ENCODE measurements at places on chromosomes 5 and 9. TPM values are rescaled to one million over a fixed set of nuclear protein-coding genes. Genes with fewer than 3 reads are reported as not detected.

DNA sequence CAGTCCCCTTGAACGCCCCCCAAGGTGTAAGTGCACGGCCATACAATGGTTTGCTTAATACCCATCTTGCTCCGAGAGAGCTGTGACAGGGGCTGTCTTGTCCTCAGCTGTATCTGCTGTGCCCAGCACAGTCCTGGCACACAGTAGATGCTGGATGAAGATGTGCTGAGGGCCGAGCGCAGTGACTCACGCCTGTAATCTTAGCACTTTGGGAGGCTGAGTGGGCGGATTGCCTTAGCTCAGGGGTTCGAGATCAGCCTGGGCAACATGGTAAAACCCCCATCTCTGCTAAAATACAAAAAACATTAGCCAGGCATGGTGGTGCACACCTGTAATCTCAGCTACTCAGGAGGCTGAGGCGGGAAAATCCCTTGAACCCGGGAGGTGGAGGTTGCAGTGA is 53.6 kb downstream of the C9orf50 start:
- no peak for DNase-seq

DNA sequence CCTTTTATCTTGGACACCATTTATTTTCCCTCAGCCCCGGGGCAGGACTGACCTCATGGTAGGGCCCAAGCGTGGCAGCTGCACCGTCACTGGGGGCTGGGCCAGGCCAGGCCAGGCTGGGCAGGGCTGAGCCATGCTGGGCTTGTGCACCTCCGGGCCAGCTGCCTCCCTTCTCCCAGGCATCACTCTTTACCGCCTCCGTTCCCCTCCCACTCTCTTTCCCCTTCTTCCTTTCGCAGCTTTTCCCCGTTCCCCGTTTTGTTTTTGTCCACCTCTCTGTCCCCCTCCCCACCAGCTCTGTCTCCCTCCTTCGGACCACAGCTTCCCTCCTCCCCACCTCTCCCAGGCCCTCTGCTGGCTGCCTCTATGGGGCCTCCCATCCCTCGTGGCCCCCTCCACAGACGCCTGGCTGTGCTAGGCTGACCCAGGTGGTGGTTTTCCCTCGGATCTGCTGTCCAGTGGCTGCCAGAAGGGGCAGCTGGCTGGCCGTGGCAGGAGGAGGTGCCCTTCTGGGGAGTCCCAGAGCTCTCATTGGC is 17.9 kb downstream of the FGF18 start:
- DNase-seq: no peak

IFNA5 gene
- total RNA-seq: not detected

GRCh38 chr9:100515578-100516494 is 42.9 kb downstream of the TMEFF1 start:
- no peak for DNase-seq

GRCh38 chr5:79417495-79417894 is 96.4 kb downstream of the HOMER1 start:
- no peak for DNase-seq

TLE4 gene
- total RNA-seq: 8.7 TPM

GRCh38 chr9:119369680-119370366 is 588 bp upstream of the BRINP1 start:
- DNase-seq: no peak

DNA sequence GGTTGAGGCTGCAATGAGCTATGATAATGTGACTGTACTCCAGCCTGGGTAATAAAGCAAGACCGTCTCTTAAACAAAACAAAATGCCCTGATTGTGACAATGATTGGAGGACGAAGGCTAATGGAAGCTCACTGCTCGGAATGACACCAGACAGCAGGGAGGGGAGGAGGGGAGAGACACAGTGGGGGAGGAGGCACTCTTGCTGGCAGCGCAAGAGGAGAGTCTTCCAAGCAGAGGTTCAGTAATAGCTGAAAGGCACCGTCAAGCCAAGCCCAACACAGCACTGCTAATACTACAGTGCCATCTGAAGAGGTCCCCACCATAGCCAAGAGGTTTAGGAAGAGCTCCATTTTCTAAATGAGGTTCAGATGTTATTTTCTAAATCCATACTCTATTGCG is 102.3 kb downstream of the GLDC start:
- no peak for DNase-seq

PCDHB2 gene
- total RNA-seq: 12.8 TPM

GFRA3 gene
- total RNA-seq: 1.5 TPM

DNA sequence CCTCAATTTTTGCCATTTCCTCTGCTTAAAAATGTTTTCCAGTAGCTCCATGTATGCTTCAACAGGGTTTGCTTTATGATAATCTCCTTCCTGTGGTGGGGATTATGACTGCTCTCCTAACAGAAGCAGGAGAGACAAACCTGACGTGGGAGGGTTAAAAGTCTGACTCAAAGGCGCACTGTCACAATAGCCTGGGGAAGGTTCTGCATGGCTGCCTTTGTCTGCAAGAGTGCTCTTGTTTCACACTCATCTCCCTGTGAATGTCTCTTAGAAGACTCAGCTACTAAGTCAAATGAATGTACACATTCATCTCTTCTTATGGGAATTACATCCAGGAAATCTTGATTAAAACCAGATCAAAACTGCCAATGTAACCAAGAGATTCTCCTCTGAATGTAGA is 90.9 kb upstream of the MTAP start:
- DNase-seq: no peak

DNA sequence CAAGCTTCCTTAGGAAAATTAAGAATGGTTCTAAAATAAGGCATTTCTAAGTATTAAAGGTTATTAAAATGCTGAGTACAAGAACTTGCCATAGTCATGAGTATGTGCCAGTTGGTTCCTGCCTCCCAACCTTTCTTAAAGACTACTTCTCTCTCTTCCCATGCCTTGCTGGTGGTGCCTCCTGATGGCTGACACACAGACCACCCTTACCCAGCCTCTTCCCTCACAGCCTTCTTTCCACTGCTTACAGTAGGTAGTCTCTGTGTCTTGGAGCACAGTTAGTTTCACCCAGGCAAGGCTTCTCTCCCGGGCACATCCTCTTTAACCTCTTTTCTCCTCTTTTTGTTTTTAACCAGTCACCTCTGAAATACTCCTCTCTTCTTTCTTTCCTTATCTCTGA is 20.6 kb upstream of the GPR150 start:
- DNase-seq: no peak

DNA sequence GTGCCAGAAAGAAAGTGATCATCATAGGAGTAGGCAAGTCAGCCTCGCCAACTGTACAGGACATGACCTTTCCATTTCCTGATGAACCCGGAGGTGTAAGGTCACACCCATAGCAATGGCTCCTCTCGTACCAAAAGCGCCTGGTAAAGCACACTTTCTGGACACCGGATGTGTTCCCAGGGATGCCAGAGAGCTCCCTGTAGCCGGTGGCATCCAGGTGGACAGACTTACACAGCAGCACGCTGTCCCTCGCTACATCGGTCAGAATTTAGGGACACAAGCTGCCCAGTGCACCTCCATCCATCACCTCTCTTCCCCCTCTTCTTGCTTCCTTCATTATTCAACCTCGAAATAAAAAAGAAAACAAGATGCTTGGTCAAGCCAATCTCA is 105.4 kb downstream of the SYK start:
- no peak for DNase-seq

DNA sequence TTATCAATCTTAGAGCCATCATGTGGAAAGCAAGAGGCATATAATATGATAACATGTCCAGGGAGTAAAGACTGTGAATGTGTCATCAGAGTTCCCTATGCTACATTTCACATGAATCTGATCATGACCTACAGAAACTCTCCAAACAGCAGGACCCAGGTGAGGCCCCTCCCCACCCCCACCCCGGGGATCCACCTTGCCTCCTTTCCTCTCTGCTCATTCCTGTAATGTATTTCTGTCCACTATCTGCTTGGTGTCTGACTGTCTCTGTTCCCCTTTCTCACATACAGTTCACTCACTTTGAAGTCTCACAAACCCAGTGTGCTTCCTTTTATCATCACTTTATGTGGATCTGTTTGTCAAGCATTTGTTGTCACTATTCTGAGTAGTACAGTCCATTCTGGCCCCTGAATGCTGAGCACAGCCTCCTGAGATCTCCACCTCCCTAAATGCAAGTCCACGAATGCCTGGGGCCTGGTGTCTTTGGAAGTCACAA is 76.4 kb upstream of the SMARCA2 start:
- no peak for DNase-seq

PALM2AKAP2 gene
- 0.44 TPM for total RNA-seq

LSM11 gene
- 1.6 TPM for total RNA-seq

VCP gene
- 472 TPM for total RNA-seq

CCIN gene
- 0.13 TPM for total RNA-seq

GRCh38 chr9:88579050-88579715 is 44.2 kb downstream of the NXNL2 start:
- DNase-seq: no peak

CLIC3 gene
- 6.2 TPM for total RNA-seq

- no peak for DNase-seq
Observed at GRCh38 chr5:132635873-132636272, 22.1 kb upstream of the IL13 start.

DNA sequence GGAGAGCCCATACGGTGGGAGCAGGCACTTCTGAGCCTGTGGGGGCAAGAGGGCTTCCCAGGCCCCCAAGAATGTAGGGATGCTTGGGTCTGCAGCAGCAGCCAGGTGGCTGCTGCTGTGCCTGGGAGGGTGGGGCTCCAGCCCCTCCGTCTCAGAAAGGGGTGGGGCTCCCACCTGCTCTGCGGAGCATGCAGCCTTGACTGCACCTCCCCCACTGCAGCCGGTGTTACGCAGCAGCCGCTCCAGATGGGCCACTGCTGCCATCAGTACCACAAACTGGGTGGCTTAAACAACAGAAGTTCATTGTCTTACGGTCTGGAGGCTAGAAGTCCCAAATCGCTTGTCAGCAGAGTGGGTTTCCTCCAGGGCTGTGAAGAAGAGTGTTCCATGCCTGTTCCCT is 365.5 kb downstream of the TMEM38B start:
- no peak for DNase-seq

DNA sequence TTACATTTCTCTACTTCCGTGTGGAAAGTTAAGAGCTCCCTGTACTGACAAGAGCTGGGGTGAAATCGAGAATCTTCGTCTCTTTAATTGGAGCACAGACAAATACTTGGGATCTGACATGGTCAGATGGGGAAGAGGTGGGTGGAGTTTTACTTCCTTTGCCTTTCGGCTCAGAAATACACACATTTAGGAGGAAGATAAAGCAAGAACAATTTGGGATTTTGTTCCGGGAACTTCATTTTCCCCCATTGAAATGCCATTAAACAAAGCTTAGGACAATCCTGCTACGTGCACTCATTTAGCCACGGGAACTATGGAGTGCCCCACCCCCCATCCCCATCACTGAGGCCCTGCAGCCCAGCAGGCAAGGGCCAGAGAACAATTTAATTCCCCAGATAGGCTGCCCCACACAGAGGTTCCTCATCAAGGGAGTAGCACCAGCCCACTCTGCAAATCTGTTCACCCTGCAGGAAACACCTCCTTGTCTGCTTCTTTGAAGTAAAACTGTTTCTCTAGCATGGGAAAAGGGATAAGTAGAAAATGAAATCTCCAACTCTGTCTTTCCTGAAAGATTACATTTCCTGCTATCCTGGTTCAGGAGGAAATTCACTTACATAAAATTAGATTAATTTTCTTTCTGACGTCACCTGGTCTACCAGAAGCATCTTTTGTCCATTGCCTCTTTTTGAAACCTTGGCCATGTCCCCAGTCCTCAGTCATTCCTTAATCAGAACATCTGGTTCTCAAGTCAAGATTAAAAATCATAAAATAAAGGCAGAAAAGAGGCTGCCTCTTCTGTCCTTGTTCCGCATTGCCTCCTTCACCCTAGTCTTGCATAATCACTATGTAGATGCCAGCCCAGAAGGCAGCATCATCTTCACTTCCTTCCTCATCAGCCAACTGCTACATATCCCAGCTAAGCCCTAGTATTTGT is 206.4 kb downstream of the ENC1 start:
- DNase-seq: no peak

DNA sequence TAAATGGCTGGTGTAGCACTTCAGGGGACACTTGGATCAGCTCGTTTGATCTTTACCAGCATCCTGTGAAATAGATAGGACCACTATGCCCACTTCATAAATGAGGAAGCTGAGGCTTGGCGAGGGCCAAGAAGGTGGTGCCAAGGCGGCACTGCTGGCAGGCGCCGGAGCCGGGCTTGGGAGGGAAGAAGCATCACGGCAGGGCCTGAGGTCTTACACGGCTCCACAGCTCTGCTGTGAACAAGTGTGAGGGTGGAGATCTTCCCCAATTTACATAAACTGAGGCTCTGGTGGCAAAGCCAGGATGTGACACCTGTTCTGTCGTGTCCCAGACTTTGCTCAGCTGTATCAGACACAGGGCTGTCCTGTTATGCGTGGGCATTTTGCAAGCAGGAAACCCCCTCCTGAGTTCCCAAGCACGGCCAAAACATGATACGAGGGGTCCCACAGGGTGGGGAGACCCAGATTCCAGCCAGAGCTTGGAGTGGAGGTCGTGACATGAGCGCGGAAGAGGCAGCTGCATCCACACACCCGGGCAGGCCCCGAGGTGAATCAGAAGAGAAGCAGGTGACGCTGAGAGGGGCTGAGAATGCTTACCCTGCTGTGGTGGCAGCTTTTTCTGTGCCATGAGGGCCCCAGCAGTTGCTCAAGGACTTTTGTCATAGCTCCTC is 117.5 kb upstream of the BOD1 start:
- DNase-seq: no peak

MEGF10 gene
- total RNA-seq: not detected

- no peak for DNase-seq
Observed at GRCh38 chr9:16726029-16726428, 144.4 kb downstream of the BNC2 start.

GRCh38 chr5:138351517-138351916 is 968 bp upstream of the KDM3B start:
- no peak for DNase-seq

DNA sequence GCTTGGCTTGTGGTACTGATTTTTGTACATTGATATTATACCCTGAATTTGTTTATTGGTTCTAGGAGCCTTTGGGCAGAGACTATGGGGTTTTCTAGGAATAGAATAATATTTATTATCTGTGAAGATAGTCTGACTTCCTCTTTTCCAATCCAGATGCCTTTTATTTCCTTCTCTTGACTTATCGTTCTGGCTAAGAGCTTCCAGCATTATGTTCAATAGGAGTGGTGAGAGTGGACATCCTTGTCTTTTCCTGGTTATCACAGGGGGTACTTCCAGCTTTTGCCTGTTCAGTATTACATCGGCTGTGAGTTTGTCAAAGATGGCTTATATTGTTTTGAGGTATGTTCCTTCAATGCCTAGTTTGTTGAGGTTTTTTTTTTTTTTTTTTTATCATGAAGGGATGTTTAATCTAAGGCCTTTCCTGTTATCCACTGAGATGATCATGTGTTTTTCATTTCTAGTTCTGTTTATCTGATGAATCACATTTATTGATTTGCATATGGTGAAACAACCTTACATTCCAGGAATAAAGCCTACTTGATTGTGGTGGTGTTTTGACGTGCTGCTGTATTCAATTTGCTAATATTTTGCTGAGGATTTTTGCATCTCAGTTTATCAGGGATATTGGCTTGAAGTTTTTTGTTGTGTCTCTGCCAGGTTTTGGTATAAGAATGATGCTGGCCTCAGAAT is 77.5 kb downstream of the CERT1 start:
- DNase-seq: no peak
